MM.1S (cell line): ENCODE measurements at places on chromosomes 12 and 14.

GRCh38 chr14:103897075-103897947, 30.9 kb upstream of the TDRD9 start:
- DNase-seq: no peak

GRCh38 chr12:58915037-58915436, 5.3 kb downstream of the LRIG3 start:
- no peak for DNase-seq

DNA sequence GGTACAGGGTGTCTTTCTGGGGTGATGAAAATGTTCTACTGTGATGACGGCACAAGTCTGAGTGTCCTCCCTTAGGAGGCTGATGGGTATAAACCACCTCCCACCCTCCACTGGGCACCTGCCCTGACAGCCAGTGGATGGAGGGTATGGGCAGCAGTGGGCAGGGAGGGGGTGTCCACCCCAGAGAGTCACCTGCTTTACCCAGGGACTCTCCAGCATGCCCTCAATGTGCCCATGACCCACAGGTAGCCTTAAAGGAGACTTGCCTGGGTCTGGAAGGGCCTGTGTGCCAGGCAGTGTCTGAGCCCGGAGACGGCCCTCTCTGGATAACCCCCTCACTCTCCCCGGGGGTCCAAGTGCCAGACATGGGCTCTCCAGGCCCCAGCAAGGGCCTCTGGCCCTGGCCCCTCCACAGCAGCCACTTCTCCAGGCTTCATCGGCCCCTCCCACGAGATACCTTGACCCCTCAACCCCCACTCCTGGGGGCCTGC, 38.8 kb downstream of the CCNK start:
- DNase-seq: no peak

- DNase-seq: no peak
Measured at GRCh38 chr12:53575502-53576249, 50.5 kb downstream of the ATF7 start.

GRCh38 chr14:84929834-84930233, 600.1 kb upstream of the FLRT2 start:
- no peak for DNase-seq

DNA sequence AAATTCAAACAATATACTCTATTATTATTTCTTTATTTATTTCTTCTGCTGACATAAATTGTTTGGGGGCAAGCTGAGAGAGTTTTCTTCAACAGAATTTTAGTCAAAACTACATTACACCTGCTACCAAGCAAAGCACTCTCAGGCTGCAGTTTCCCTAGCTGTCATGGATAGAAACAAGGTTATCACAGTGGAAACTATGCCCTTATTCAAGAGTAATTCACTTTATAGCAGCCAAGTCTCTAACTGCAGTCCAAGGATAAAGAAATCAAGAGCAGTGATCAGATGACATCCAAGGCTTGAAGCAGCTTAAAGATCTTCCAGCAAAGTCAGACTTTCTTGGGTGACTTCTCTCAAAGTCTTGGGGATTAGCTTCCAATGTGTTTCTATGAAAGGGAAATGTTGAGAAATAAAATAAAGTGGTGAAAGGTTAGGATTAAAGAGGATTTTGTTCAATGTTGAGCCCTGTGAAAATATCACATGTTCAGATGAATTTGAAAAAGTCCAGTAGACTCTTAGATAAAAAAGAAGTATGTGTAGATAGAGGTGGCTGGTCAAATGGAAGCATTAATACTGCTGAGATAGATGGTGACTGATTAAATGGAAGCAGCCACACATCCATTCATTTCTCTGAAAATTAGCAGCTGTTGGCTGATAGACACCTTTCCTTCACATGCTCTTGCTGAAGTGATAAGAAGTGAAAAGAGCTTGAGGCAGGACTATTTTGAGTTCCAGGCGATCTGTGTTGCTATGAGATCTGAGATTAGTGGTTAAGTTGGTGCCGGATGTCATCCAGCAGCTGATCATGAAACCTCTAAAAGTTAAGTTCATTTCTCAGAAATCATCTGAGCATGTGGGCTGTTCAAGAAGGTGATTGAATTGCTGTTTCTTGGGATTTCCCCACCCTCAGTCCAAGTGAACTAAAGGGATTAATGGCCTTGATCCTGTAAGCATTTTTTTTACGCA, 257.8 kb upstream of the BTG1 start:
- peak; percentile 97 for DNase-seq

- DNase-seq: no peak
Measured at GRCh38 chr12:15372352-15372751, 50.0 kb downstream of the PTPRO start.

DNA sequence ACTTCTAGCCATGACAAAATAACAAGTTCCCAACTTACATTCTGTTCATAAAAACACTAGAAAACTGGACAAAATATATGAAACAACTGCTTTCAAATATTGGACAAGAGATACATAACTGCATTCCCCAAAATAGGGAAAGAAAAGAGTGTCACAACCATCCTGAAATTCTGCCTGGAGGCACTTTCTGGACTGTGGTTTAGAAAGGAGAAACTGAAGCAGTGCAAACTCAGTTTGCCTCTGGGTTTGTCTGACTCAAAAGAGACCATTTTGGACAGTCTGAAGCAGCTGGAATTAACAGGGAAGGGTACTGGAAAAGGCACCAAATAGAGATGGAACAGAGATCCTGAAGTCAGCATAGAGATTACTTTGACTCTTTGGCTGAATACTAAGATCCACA, 11.3 kb upstream of the SYT1 start:
- no peak for DNase-seq

DNA sequence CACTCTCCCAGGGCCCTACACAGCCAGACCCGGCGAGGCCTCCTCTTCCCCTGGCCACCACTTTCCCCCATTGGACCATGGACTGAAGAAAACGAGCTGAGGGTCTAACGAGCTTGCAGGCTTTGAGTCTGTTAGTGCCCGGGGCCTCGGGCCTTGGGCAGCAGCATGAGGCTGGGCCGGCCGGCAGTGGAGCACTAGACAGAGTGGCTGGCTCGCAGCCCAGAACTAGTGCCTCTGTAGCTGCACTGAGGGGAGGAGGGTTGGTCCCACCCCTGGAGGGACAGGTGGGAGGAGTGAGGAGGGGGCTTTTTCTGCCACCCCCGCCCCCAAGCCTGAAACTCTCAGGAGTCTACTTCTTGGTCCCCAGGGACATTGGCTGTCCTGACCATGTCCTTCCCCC, 38.7 kb downstream of the SLC6A12 start:
- no peak for DNase-seq

DNA sequence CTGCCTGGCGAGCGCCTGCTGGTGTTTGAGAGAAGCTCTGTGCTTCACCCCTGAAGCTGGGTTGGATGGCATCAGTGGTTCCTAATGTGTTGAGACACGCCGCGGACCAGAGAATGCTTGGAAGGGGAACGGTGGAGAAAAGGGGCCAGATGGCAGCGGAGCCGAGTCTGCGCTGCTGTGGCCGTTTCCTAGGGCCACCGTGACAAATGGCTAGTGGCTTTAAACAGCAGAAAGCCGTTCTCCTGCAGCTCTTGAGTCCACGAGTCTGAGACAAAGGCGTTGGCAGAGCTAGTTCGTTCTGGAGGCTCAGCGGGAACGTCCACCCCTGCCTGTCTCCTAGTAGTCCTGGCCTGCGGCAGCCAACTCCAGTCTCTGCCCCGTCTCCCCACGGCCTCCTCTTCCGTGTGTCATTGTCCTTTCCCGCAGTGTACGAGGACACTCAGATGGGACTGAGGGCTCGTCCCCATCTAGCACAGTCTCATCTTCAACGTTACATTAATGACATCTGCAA, 103.6 kb downstream of the ADGRD1 start:
- DNase-seq: no peak

- peak; percentile 48 for DNase-seq
Measured at GRCh38 chr12:106682594-106683234, 91.8 kb upstream of the RIC8B start.

GRCh38 chr14:74785056-74785613, 22.0 kb downstream of the YLPM1 start:
- no peak for DNase-seq

DNA sequence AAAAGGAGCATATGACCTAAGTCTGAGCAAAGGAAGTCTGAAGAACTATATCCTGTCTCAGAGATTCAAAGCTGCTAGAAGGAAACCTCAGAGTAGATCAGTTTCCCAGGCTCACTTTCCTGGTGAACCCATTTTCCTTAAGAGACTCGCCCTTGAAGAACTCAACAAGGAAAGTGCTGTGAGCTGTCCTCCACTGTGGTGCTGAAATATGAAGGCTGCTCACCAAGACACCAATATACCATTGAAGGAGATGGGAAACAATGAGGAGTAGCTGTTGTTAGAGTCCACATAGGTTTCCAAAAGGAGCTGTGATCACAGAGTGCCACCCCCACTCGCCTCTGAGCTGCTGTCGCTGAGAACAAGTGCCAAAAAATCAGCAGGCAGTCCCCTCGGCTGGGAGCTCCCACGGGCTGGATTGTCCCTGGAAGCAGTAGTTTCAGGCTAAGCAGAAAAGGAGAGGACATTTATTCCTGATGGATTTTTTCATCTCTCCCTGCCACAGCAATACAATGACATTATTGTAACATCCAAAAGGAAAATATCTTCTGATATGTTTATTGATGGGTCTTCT, 282.1 kb downstream of the RPS29 start:
- peak; percentile 27 for DNase-seq

GRCh38 chr14:72898448-72898847, 4.5 kb upstream of the DPF3 start:
- no peak for DNase-seq

- DNase-seq: no peak
Measured at GRCh38 chr12:83958997-83959396, 953.6 kb downstream of the SLC6A15 start.

DNA sequence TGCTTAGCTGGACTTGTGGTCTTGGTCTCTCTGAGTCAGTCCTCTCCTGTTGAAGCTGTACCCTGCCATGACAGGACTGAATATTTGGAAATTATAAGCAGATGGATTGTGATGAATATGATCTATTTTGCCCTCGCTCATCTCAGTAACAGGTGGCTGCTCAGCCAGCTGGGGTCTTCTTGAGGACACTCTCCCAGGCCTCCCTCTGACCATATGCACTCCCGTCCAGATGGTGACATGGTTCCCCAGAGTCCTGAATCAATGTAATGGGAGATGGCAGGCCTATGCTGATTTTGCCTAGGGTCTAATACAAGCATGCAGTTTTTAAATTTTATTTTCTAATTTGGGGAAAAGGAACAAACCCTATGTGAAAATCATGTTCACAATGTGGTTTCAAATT, 63.1 kb upstream of the TRHDE start:
- no peak for DNase-seq

DNA sequence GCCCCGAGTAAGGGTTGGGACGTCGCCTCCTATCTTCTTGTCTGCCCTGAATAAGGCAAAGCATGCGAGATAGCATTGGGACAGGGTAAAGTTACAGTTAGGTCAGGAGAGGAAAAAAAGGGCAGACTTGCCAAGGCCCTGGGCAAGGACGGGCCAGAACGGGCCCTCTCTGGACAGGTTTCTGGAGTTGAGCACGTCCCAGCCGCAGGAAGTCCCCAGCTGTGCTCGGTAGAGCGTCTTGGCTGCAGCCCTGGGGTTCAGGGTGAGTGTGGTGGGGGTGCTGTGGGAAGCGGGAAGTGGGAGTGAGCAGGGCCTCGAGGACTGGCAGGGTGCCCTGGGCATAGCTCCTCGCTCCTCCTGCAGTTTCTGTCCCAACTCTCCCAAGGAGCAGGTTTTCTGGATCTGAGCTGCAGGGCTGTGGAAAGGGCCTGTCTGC, 5.4 kb downstream of the RPS6KL1 start:
- DNase-seq: no peak

DNA sequence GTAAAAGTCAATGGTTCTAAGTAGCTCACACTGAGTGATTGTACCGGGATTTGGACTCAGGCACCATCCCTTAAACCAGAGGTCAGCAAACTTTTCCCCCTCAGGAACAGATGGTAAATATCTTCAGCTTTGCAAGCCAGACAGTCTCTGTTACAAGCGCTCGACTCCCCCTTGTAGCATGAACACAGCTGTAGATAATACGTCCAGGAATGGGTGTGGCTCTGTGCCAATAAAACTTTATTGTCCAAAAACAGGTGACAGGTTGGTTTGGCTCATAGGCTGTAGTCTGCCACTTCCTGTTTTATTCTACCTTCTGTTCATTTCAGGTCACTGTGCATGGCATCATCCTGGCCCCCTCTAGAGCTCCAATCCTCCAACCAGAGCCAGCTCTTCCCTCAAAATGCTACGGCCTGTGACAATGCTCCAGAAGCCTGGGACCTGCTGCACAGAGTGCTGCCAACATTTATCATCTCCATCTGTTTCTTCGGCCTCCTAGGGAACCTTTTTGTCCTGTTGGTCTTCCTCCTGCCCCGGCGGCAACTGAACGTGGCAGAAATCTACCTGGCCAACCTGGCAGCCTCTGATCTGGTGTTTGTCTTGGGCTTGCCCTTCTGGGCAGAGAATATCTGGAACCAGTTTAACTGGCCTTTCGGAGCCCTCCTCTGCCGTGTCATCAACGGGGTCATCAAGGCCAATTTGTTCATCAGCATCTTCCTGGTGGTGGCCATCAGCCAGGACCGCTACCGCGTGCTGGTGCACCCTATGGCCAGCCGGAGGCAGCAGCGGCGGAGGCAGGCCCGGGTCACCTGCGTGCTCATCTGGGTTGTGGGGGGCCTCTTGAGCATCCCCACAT, 7.6 kb downstream of the BDKRB1 start:
- DNase-seq: no peak

DNA sequence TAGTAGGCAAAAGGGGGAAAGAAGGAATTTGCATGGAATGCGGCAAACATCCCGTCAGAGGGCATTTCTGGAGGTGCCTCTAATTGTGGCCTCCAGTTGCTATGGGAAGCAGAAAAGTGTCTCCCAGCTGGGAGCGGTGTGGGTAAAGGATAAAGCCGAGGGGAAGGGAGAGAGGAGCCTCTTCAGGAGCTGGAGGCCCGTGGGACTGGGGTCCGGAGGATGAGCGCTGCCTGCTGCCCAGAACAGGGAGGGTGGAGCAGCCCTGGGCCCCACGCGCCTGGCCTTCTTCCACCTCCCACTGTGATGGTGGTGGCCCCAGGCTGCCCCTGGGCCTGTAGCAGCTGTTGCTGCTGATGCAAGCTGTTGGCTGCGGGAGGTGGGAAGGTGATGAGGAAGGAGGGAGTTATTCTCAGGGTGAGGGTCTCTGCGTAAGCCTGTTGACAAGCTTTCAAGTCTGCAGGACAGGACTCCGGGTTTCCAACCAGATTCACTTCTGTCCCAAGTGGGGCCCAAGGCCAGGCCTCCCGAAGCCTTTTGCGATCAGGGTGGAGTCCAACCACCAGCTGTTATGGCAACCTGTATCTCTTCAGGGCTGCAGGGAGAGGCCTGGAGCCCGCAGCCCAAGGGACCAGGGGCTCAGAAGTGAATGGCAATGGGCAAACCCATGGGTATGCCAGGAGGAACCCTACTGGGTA, 19.1 kb upstream of the PGF start:
- no peak for DNase-seq

- no peak for DNase-seq
Measured at GRCh38 chr12:110861729-110862128, 14.9 kb downstream of the CCDC63 start.

GRCh38 chr14:73599499-73599898, 7.8 kb downstream of the ACOT4 start:
- no peak for DNase-seq

- DNase-seq: peak; percentile 25
Measured at GRCh38 chr12:124862768-124863415, 772 bp downstream of the SCARB1 start.
